ENCODE measurements at places on chromosomes 7 and 10.

DNA sequence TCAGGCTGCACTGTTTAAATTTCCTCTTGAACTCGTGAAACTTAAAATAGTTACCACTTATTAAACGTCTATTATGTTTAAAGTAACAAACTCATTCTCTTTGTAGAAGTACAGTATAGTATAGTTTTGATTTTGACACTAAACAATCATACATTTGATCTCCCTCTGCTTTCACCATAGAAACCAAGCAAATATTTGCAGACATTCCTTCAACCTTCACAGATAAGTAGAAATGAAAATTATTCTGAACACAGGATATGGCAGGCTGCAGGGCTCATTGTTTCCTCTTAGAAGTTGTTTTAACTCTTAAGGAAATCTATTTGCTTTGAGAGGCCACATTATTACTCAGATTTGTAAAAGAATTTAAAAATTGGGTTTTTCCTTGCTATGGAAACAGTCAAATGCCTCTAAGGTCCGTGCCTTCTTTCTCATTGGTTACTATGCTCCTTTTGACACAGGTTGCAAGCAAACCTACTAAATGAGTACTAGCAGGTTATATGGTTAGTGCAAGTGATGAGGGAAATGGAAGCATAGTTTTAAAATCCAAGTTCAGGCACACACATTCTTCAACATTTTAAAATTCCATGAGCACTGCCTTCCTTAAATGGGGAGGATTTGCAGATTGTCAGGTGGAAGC lies 92.8 kb upstream of the FAM133B start:
- DNase-seq = no peak

GRCh38 chr10:12975906-12976305 lies 25.6 kb downstream of the CCDC3 start:
- DNase-seq = no peak

GRCh38 chr7:122260336-122260735 lies 44.2 kb downstream of the FEZF1 start:
- no peak for DNase-seq

DNA sequence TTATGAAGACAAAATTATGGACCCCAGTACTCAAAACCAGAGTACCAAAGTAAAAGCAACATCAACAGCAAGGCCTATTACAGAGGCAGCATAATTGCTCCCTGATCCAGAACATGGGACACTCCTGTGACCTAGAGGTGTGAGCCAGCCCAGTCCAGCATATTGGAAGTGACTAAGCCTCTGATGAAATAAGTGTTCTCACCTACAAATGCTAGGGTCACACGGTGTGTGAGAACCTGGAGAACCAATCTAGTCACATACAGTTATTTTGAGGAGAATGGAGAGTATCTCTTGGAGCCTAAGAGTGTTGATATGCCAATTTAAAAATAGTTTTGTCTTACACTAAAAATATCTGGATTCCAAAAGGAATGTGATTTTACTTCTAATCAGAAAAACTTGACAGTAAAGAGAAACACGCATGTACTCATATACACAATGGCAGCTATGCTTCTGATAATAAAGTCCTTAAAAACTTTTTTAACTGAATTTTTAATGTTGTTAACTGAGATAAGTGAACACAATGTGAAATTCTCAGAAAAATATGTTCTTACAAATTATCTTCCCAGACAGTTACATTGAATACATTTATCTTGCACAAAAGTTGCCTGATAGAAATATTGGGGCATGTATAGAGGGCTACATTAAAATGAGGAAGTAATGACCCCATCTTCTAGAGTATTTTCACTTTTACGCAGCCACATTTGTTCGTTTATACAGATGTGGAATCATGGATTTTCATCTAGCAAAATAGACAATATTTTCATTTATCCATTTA lies 56.8 kb upstream of the CD36 start:
- DNase-seq = no peak

- DNase-seq = no peak
Measured at GRCh38 chr10:131231965-131232541, 79.5 kb downstream of the TCERG1L start.

- no peak for DNase-seq
Measured at GRCh38 chr7:41880107-41880506, 177.2 kb upstream of the INHBA start.

DNA sequence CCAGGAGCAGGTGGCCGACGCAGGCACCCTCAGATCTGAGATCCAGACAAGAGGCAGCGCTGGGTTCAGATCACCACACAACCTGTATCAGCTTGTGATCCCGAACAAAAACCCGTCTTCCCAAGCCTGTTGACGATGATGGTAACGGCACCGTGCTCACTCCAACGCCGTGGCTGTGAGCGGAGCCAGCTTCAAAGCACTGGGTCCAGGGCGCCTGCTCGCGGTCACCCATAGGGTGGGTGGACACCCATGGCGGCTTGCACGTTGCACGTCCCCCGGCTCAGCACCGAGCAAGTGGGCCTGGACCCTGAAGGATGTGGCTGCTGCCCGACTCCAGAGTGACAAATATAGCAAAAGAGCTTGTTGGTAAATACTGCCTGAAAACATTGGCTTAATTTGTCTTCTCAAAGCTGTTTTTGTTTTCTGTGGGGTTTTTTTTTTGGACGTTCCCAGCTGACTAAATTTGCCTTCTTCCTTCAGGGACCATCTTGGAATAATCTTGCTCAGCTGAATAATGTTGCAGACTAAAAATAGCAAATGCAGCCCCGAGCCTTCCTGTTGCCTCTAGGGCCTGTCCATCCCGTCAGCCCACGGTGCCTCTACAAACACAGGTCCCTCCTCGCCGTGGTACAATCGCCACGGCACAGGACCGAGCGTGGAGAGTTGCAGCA lies 41.0 kb downstream of the FOXK1 start:
- DNase-seq = no peak

DNA sequence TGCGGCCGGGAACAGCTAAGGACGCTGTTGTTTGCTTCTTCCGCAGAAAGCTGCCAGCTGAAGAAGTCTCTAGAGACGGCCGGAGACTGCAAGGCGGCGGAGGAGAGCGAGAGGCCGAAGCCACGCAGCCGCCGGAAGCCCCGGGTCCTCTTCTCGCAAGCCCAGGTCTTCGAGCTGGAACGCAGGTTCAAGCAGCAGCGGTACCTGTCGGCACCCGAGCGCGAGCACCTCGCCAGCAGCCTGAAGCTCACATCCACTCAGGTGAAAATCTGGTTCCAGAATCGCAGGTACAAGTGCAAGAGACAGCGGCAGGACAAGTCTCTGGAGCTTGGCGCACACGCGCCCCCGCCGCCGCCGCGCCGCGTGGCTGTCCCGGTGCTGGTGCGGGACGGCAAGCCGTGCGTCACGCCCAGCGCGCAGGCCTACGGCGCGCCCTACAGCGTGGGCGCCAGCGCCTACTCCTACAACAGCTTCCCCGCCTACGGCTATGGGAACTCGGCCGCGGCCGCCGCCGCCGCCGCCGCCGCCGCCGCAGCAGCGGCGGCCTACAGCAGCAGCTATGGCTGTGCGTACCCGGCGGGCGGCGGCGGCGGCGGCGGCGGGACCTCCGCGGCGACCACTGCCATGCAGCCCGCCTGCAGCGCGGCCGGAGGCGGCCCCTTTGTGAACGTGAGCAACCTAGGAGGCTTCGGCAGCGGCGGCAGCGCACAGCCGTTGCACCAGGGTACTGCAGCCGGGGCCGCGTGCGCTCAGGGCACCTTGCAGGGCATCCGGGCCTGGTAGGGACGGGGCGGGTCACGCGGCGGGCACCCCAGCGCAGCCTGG lies 2.4 kb downstream of the NKX2-3 start:
- DNase-seq = no peak

- no peak for DNase-seq
Measured at GRCh38 chr7:107103369-107103768, 58.9 kb downstream of the PRKAR2B start.

Data from hippocampal formation (tissue), 2 donors.